ENCODE measurements at places on chromosomes 7 and 10. TPM values are rescaled to one million over a fixed set of nuclear protein-coding genes. Genes with fewer than 3 reads are reported as not detected.
A peak's percentile ranks its signal among the peaks of the same experiment; 100 is the strongest.

GRCh38 chr7:107860981-107861652 is 29.9 kb upstream of the DLD start:
- DNase-seq, result peak; percentile 50
- H3K27me3 ChIP-seq, result no peaks in the 10 kb centered on the region
- no peaks in the 10 kb centered on the region for H3K36me3 ChIP-seq
- no peak overlapping the region for H3K27ac ChIP-seq
- H3K4me1 ChIP-seq, result peaks cover 48% of the 10 kb centered on the region

DNA sequence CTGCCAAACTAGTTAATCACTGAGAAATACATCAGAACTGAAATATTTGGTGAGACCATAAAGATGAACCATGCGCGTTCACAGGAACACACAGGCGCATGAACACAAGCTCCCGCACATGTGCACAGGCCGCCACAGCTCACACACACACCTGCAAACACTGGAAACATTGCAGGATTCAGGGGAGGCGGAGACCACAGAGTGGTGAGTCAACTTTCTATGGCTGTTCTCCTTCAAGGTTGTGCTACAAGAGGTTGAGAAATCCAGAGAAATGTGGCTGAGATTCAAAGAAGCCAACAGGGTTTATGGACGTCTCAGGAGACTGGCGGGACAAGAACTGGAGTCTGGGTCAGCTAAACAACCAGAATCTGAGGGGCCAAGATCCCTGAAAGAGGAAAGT is 17.8 kb downstream of the ESYT2 start:
- DNase-seq, result peak; percentile 70
- H3K27ac ChIP-seq, result peak overlapping the region; percentile 68
- H3K27me3 ChIP-seq, result no peaks in the 10 kb centered on the region
- no peak overlapping the region for H3K4me3 ChIP-seq
- peaks cover 24% of the 10 kb centered on the region for H3K4me1 ChIP-seq

DNA sequence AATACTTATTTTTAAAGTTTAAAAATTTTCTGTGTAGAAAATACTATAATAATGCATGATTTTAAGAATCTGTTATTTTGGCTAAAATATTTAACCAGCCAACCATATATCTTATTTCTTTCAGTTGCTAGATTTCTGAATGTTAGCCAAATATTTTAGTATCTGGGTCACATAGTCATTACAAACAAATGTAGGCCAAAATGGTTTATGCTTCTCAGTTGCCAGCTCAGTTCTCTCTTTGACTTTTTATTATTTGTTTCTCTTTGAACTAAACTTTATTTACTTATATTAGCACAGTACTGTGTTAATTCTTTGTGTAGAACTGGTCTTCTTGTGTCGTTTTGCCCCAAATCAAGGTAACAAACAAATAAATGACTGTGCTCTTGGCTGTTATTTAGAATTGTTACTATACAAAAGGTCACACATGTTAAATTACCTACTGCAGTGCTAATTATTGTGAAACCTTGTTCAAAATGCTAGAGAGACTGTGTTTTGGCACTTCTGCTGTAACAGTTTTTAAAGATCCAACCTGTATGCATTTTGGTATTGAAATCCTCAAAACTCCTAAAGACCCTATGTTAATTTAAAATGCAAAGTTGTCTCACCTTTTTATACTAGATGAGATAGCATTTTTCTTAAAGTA is 39.8 kb downstream of the ZEB1 start:
- no peaks in the 10 kb centered on the region for H3K36me3 ChIP-seq
- no peak overlapping the region for H3K4me3 ChIP-seq
- H3K27me3 ChIP-seq, result no peaks in the 10 kb centered on the region
- no peak overlapping the region for H3K27ac ChIP-seq
- peaks cover 3% of the 10 kb centered on the region for H3K4me1 ChIP-seq
- no peak for DNase-seq

DNA sequence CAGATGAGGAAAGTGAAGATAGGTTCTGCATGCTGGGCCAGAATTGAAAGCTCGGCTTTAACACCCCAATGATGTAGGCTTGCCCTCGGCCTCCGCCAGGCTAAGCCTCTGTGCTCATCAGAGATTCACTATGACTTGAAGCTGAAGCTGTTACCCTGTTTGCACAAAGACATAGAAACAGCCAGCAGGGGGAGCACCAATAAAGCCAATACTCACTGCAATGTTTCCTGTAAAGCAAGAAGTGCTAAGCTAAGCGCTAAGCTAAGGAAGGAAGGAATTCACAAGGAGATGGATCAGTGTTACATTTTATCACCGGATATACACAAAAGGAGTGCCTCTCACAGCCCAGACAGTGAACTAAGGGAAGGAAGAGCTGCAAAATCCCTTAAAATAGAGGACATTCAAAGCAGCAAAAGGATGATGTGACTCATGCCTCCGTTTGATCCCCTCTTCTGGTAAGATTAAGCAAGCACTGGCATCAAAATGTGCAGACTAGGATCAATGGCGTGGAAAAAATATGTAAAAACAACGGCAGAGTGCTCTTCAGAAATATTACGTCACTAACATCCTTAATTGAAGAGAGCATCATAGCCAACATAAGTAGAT is 153.8 kb downstream of the COBL start:
- H3K36me3 ChIP-seq, result no peaks in the 10 kb centered on the region
- no peaks in the 10 kb centered on the region for H3K4me1 ChIP-seq
- peak; percentile 84 for DNase-seq
- no peak overlapping the region for H3K4me3 ChIP-seq

- H3K4me3 ChIP-seq, result no peak overlapping the region
- DNase-seq, result no peak
- no peak overlapping the region for H3K27ac ChIP-seq
- no peaks in the 10 kb centered on the region for H3K36me3 ChIP-seq
These were observed 13.2 kb upstream of the PWWP2B start for GRCh38 chr10:132383751-132384196.

DNA sequence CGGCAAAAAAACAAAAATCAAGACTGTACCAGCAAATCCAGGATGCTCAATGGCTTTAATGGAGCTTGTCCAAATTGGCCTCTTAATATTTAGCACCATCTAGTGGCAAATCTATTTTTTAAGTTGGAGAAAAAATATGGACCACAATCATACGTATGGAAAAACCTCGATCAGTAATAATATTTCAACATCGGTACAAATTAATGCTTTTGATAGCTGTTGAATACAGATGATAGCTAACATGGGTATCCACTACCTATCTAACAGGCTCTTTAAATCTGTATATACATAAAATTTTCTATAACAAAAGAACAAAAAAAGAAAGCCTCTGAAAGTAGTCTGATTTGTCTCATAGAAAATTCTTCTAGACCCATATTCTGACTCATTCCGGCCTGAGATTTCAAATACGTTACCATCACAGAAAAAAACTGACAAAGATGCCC is 29.2 kb downstream of the COA1 start:
- H3K27ac ChIP-seq, result no peak overlapping the region
- H3K4me1 ChIP-seq, result peaks cover 17% of the 10 kb centered on the region
- no peak for DNase-seq
- no peaks in the 10 kb centered on the region for H3K27me3 ChIP-seq
- H3K4me3 ChIP-seq, result no peak overlapping the region

- H3K4me1 ChIP-seq, result no peaks in the 10 kb centered on the region
- no peak overlapping the region for H3K27ac ChIP-seq
- H3K36me3 ChIP-seq, result no peaks in the 10 kb centered on the region
- H3K4me3 ChIP-seq, result no peak overlapping the region
- no peaks in the 10 kb centered on the region for H3K27me3 ChIP-seq
These were observed 24.9 kb downstream of the CYP2W1 start for GRCh38 chr7:1007901-1008300.

DNA sequence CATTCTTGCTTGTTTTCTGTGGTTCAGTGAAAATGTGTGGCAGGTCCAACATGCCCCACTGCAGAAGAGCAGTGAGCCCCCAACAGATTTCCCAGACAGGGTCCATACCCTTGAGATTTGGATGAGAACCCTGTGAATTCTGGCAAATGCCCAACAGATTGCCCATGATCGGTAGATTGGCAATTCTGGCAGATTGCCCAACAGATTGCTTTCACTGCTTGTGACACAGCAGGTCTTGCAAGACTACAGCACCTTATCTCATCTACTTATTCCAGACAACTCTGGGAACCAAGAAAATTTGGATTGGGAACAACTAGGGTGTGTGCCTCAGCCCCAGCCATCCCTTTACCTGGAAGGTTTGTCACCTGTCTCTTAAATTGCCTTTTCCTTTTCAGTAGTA is 143.7 kb upstream of the COL1A2 start:
- no peak overlapping the region for H3K27ac ChIP-seq
- no peak for DNase-seq

DNA sequence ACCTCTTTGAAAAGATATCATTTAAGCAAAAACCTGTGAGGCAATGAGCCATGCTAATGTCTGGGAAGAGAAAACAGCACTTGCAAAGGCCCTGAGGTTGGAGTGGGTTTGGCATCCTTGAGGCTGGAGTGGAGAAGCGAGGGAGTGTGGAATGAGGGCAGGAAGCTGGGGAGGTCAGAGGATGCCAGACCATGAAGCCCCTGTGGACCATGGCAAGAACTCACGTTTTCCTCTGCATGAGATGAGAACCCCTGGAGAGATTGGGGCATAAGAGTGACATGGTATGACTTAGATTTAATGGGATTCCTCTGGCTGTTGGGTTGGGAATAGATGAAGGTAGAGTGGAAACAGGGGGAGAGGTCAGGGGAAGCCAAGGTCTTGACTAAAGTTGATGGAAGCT is 49.4 kb downstream of the GPR26 start:
- no peak overlapping the region for H3K4me3 ChIP-seq
- no peaks in the 10 kb centered on the region for H3K36me3 ChIP-seq
- H3K27me3 ChIP-seq, result no peaks in the 10 kb centered on the region
- H3K27ac ChIP-seq, result no peak overlapping the region
- DNase-seq, result no peak
- no peaks in the 10 kb centered on the region for H3K4me1 ChIP-seq

DNA sequence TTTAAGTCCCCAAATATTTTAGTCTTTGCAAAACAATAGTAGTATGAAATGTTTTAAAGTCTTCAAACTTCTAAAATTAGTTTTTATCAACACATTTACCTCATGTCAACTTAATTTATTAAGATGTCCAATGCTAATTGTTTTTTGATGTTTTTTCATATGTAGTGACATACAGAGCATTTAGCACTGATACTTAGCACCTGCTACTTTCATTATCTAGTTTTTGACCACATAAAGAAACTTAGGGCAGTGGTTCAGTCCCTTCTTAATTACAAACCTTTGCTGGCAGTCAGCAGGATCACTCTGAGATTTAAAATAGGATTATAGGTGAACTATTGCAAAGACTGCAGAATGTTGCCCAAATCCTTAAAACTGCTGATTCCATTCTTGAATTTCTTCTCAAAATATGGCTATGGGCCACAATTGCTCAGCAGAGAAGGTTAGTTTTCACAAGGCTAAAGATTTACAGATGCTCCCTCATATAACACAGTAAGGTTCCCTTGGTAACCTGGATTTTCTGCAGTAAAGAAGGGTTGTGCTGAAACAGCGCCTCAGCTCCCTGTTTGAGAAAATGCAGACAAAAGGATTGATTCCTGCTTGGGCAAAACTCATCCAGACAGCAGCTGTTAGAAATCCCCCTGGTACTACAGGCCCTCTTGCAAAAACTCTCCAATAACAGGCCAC is 3.4 kb downstream of the GPR85 start:
- no peaks in the 10 kb centered on the region for H3K36me3 ChIP-seq
- peaks cover 6% of the 10 kb centered on the region for H3K4me1 ChIP-seq
- H3K27me3 ChIP-seq, result no peaks in the 10 kb centered on the region

DNA sequence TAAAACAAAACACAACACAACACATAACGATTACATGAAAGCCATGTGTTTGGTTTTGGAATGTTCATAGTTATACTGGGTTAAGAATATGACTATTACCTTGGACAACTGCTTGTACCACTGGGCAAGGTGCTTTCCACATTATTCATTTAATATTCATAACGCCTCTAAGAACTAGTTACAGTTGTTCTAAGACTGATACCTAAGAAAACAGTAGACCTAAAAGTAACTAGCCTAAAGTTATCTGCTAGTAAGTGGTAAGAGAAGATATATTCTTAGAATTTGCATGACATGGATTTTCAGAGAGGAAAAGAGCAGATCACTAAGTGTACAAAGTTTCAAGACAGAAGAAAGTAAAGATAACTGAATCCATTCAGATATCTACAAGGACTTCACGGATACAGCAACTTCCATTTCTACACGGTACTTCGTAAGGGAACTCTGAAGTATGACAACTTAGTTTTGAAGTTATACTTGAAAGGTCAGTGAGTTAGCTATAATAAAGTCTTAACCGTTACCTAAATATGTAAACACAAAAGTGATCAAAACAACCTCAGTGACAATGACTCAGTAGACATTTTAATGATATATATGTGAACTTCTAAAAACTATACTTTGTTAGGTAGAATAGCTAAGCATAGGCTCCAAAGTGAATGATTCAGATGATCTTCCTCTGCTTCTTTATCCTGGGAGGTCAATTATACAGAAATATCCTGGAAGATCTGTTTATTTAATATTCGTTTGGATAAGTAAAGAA is 65.1 kb downstream of the MINDY3 start:
- no peak overlapping the region for H3K4me3 ChIP-seq
- H3K27ac ChIP-seq, result no peak overlapping the region
- no peak for DNase-seq
- no peaks in the 10 kb centered on the region for H3K36me3 ChIP-seq

ZNF736 gene
- total RNA-seq, result 6.3 TPM

DOCK4 gene
- total RNA-seq, result 34.6 TPM

WDFY4 gene
- 0.66 TPM for total RNA-seq

LIPF gene
- total RNA-seq, result not detected

CAMK2B gene
- 7.6 TPM for total RNA-seq

HTR7 gene
- total RNA-seq, result not detected

ANK3 gene
- total RNA-seq, result 113 TPM

SLC16A12 gene
- total RNA-seq, result 19.5 TPM

CCL26 gene
- total RNA-seq, result not detected
